ENCODE measurements at places on chromosomes 7 and 10.

DNA sequence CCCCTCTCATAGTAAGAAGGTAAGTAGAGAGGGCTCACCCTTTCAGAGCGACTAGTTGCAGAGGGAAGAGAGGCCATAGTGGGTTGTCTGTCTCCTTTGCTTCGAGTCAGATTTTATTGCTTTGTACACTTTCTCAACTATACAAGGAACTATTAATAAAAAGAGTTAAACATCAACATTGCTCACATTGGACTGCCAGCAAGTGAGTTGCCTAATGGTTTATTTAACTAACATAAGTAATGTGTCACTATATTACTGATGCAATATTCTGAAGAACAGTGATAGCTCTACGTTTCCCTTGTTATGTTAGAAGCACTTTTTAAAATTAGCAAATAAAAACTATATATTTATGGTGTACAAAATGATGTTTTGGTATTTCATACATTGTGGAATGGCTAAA lies 451.0 kb downstream of the GRM8 start:
- no peak for DNase-seq

DNA sequence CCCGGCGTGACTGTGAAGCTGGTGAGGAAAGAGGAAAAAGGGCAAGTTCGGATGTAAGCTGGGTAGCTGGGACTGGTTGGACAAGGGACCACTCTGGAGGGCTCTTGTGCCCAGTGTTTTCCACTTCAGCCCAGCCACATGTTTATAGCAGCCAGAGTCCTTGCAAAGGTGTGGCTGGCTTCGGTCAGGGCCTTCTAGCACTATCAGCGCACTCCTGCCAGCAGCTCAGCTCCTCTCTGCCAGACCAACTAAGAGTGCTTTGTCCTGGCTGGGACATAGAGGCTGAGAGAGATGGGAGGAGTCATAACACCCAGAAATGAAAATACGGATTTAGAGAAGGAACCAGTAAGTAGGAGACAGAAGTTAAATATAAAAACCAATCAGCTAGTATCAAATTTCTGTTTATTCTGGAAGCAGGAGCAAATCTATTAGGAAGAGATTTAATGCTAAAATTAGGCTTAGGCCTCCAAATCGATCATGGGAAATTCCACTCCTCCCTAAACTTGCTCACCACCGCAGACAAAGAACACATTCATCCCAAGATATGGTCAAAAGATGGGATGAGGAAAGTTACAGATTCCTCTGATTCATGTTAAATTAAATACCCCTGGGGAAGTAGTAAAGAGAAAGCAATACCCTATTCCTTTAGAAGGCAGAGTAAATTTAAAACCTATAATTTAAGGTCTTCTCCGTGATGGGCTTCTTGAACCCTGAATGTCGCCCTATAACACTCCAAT lies 135.0 kb downstream of the RALA start:
- DNase-seq, result no peak

DNA sequence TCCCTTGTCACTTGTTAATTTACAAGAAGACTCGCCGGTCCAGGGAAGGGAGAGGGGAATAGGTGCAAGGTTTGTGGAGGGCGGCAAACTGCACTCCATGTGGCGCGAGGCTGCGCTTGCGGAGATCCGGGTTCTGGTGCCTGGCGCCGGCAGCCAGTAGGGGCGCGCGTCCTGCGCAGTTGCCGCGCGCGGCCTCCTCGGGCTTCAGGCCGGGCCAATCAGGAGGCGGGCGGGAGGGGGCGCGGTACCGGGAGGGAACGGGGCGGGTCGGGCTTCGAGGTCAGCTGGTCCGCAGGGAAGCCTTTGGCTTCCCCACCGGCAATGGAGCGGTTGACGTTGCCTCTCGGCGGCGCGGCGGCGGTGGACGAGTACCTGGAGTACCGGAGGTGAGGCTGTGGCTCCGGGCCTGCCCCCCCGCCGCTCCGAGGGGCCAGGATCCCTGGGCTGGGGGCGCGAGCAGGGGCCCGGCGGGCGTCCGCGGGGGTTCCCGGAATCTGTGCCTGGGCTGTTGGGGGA lies at the start of gene FAM221A:
TSS of gene FAM221A (plus strand) at position 302 of the 516 bp plus-strand sequence. CDS start at position 322, 20 bp downstream.
- DNase-seq, result peak; percentile 21

DNA sequence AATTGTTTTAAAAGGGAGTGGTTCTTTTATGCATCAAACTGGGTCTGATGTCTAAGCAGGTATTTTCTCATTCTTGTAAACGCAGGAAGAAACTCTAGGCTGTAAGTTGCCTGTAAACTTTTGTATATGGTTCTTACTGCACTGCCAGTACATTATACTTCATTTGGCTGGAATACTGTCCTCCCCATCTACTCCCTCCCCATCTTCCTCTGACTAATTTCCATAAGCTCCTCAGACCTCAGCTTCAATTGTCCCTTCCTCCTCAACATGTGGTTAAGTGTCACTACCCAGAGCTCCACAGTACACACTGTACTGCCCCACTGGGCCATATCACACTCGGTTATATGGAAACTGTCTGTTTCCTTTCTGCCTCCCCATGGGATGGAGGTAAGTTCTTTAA lies 161.4 kb upstream of the MDFIC start:
- DNase-seq, result no peak

GRCh38 chr10:59234816-59235429 lies 58.5 kb downstream of the PHYHIPL start:
- DNase-seq, result peak; percentile 3

GRCh38 chr10:129926066-129927055 lies 37.7 kb downstream of the EBF3 start:
- DNase-seq, result no peak

DNA sequence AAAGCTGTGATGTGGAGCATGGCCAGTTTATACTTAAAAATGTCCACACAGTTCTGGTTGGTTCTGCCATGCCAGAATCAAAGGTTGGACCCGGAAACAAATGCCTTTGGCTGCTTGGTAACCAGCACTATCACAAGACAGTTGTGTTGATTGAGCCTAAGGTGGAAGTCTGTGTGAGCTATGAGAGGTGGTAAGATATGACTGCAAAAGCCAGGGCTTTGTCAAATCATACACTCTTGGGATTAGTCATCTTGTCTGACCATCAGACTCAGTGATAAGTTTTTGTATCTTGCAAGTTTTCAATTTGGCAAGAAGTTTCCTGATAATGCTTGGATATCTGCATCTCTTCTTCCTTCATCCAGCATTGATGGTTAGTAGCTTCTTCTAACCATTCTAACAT lies 35.5 kb downstream of the GPR141 start:
- DNase-seq, result no peak

- DNase-seq, result no peak
Measured at GRCh38 chr7:87456247-87456646, 19.2 kb downstream of the ABCB4 start.

GRCh38 chr7:13181216-13181615 lies 493.8 kb downstream of the ARL4A start:
- no peak for DNase-seq

DNA sequence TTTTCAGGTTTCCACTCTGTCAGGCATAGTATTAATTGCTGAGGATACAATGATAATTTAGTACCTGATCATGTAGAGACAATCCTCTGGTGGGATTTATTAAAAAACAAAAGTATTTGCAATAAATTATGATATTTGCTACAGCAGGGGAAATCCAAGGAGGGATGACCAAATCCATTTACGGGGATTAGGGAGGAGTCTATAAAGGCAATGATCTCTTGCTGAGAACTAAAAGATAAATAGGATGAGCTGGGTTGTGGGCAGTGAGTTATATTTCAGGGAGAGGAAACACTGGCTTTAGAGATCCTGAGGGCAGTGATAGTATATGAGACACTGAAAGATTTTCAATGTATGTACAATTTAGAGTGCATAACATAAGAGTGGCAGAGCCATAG lies 305.5 kb downstream of the GPR37 start:
- no peak for DNase-seq

GRCh38 chr10:46070749-46071148 lies 24.7 kb upstream of the MSMB start:
- DNase-seq, result no peak
